ENCODE measurements at places on chromosomes 3 and 15.
A peak's percentile ranks its signal among the peaks of the same experiment; 100 is the strongest.

GRCh38 chr15:58212909-58213526 lies 74.8 kb downstream of the AQP9 start:
- DNase-seq, result no peak

GRCh38 chr15:66777596-66778313 lies 75.7 kb downstream of the SMAD6 start:
- DNase-seq, result no peak

GRCh38 chr3:102339671-102340070 lies 95.1 kb upstream of the ZPLD1 start:
- DNase-seq, result no peak

DNA sequence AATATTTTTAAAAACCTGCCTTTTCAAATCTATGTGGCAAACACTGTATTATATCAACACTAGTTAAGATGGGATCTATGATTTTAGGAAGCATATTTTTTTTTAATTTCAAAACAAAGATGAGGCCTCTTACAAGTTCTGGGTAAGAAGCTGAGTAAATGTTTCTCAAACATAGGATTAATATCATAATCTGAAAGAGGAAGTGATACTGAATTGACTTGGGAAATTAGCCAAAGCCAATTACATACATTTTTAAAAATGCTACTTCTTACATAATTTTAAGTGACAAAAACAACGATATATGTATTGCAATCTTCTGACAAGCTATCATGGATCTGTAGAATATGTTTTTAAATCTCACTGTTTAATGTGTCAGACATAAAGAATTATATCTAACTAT lies 135.1 kb upstream of the UBP1 start:
- DNase-seq, result no peak

GRCh38 chr15:71697236-71697635 lies 113.1 kb upstream of the NR2E3 start:
- no peak for DNase-seq

- no peak for DNase-seq
Measured at GRCh38 chr15:51809457-51809856, 20.0 kb upstream of the TMOD3 start.

DNA sequence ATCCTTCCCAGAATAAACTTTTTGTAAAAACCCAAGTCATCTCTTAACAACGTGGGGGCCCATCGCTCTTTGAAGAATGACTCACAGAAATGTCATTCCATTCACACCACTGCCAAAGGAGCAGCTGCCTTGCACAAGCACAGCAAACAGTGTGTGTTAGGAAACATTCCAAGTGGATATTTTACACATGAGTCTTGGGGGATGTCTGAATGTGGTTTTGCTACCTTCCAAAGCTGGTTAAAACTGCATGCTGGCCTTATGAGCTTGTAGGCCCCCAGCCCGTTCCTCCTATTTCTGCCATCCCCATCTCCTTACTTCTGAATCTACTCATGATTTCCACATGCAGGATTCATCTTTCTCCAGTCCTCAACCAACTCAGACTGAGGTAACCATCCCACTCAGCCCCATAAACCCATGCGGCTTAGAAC lies 130.8 kb downstream of the CPNE4 start:
- DNase-seq, result no peak

DNA sequence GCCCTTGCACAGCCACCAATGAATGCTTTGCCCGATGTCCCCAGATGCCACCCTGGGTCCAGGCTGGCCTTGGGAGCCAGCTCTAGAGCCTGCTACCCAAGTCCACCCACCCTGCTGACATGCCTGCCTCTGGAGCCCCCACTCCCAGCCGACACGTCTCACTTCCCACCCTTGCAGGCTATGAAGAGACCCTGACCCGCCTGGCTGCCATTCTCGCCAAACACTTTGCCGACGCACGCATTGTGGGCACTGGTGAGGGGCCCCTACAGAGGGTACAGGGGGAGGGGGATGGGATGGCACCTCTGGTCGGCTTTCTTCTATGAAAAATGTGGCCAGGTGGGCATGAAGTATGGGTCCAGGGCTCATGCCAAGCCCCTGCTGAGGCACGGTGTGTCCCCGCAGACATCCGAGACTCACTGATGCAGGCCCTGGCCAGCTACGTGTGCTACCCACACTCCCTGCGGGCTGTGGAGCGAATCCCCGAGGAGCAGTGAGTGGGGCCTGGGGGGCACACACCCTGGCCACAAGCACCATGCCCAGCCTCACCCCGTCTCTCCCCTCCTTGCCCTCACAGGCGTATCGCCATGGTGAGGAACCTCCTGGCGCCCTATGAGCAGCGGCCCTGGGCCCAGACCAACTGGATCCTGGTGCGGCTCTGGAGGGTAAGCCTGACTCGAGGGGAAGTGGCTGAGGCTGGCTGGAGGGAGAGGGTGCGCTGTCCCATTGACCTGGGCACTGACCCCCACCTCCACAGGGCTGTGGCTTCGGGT lies 6.0 kb downstream of the AMIGO3 start:
- DNase-seq, result no peak

GRCh38 chr15:89498574-89498906 lies 2.2 kb upstream of the RHCG start:
- no peak for DNase-seq

DNA sequence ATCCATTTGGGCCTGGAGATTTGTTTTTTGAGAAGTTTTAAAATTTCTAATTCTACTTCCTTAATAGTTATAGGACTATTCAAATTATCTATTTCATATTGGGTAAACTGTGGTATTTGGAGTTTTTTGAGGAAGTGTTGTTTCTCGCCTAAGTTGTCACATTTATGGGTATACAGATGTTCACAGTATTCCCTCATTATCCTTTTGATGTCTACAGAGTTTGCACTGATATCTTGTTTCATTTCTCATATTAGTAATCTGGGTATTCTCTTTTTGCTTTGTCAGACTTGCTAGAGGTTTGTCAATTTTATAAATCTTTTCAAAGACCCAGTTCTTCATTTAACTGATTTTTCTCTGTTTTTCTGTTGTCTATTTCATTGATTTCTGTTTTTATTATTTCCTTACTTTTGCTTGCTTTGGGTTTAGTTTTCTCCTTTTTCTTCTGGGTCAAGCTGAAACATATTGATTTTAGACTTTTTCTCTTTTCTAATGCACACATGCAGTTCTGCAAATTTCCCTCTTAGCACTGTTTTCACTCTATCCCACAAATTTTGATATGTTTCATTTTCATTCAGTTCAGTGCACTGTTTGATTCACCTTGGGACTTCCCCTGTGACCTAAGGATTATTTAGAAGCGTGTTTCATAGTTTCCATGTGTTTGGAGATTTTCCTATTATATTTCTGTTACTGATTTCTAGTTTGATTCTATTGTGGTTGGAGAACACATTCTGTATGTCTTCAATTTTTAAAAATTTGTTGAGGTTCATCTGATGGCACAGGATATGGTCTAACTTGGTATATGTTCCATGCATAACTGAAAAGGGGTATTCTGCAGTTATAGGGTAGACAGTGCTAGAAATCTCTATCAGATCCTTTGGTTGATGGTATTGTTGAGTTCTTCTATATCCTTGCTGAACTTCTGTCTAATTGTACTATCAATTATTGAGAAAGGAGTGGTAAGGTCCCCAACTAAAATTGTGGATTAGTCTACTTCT lies 79.6 kb downstream of the SUMF1 start:
- DNase-seq, result no peak

GRCh38 chr3:36714343-36715086 lies 49.8 kb downstream of the DCLK3 start:
- DNase-seq, result no peak

GRCh38 chr15:59528961-59529402 lies 82.6 kb upstream of the GCNT3 start:
- DNase-seq, result peak; percentile 79

DNA sequence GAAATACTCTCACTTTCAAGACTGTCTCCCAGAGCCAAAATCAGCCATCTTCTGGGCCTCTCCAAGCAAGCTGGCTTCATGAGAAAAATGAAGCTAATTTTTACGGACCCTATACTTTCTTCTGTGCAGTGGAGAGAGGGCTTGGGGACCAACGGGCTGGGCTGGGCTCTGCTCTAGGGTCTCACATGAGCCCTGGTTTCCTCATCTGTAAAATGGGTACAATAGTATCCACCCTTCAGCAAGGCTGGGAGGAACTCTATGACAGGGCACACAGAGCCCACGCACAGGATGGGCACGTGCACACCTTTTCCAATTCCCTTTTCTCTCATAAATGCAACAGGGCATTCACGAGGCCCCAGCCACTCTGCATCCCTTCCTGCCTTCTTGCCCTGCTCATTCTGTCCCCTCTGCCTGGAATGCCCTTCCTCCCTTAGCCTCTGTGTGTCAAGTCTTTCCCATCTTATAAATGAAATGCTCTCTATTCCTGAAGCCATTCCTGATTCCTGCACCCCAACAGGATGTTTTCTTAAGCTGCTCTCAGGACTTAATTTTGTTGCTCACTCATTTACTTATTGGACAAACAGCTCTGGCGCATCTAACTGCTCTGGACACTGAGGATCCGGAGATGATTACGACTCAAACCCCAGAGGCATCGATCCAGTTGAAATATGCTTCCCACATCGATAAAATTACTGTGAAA lies 32.9 kb upstream of the SEC13 start:
- no peak for DNase-seq

- no peak for DNase-seq
Measured at GRCh38 chr15:25136119-25136518, 181.3 kb downstream of the SNRPN start.

DNA sequence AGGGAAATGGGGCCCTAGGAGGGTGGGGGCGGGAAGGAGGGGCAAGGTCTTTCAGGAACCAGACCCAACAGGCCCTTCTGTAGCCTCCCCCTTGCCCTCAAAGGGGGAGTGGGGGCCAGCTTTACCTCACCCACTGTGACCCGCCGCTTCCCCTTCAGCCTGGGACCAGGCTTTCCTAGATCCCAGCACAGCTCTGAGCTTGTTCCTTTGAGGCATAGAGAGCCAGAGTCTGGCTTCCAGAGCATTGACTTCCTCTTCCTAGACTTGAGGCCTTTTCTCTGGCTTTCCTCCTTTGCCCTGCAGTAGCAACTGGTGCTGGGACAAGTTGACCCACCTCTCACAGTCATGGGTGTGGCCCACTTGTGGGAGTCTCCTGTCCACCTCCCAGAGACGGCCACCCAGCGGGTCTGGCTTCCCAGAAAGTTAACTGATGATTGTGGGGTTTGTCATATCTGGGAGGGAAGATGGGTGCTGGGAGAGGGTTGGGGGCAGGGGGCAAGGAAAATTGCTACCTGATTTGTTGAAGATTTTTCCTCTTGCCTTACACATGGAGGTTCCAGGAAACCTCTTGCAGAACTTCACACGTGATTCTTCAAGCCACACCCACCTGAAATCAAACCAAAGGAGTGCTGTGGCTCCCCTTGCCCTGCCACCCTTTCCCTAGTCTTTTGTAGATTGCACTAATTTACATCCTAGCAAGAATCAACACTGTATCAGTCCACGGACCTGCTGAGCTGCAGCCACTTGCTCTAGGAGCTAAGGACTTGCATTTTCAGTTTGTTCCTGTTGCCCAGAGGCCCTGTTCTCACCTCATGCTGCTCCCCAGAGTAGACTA lies 4.1 kb upstream of the CHST14 start:
- DNase-seq, result no peak

- no peak for DNase-seq
Measured at GRCh38 chr3:128082546-128082945, 30.3 kb downstream of the SEC61A1 start.

GRCh38 chr3:57030721-57031120 lies 29.7 kb upstream of the SPATA12 start:
- no peak for DNase-seq

DNA sequence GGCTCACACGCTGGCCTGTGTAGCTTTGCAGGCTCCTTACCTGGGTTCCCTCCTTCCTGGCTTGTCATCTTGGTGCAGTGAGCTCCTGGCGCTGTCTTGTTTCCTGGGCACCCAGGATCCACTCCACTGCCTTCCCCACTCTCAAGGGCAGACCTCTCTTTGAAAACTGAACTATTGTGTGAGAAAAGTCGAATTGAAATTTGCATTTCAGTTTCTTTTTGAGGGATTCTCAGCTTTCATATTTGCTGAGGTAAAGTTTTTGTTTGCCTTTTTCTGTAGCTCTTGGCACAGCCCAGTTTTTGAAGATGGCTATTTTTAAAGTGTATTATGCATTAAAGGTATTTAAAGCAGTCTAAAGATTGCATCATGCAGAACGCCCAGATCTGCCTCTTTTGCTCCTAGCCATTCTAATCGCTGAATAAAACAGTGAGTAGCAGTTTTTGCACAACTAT lies 70.1 kb downstream of the CCK start:
- DNase-seq, result no peak

DNA sequence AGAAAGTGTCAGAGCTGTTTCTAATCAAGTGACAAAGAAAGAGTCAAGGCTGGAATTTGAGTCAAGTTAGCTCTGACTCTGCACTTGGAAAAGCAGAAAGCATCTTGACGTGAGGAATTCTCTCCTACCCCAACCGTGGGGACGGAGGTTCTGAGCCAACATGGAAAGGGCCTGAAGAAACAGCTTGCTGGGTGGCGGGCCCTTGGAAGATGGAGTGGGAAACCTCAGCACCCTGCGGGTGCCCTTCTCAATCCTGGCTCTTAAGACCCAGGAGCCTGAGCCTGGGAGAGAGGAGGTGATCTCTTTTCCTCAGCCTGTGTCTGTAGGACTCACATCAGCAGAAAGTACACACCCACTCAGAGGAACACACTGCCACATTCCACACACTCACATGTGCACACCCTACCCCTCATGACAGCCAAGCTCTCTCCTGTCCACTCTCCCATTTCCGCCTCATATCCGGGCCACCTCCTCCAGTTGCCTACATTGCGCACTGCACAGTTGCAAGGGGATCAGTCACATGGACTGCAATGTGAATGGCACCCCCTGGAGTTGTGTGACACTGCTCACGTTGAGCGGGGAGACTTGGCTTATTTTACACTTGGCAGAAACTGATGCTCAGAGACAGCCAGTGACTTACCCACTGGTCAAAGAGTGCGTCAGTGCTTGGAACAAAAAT lies 101.5 kb upstream of the SLC6A6 start:
- no peak for DNase-seq

DNA sequence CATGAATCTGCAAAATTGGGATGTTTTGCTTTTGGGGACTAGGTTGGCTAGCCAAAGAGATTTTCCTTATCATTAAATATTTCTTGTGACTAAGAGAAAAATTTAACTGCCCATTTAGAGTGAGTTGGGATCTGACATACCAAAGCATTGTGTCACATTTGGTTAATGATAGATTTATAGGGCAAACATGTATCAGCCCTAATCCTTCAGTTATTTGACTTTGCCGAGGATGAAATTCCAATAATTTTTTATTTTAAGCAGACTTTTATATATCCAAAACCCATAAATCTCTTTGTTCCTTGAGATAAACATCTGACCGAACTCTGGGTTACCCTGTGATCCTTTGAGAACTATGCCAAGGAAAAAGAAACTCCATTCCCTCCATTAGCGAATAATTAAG lies 218.9 kb downstream of the CDIN1 start:
- no peak for DNase-seq
